ENCODE measurements at places on chromosomes 1 and 21.

DNA sequence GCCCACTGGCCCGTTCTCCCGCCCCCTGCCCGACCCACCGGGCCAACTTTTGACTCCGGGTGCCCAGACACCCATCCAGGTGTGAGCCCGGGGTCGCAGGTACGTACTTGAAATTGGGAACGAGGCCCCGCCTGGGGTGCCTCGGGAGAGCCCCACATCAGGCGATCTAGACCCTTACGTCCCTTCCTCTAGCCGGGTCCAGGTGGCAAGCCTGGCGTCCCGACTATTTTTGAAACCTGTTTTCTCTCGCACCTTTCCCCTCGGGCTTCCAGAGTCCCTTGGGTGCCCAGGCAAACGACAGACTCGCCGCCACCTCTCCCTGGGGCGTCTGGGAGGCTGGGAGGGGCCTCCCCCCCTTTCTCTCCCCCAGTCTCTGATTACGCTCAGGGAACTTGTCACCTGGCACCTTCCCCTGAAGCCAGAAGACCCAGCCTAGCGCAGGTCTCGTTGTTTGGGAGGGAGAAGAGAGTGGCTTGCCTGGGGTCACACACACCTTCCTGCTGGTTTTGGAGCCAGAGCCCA lies 898 bp downstream of the LDLRAP1 start:
- DNase-seq: no peak

DNA sequence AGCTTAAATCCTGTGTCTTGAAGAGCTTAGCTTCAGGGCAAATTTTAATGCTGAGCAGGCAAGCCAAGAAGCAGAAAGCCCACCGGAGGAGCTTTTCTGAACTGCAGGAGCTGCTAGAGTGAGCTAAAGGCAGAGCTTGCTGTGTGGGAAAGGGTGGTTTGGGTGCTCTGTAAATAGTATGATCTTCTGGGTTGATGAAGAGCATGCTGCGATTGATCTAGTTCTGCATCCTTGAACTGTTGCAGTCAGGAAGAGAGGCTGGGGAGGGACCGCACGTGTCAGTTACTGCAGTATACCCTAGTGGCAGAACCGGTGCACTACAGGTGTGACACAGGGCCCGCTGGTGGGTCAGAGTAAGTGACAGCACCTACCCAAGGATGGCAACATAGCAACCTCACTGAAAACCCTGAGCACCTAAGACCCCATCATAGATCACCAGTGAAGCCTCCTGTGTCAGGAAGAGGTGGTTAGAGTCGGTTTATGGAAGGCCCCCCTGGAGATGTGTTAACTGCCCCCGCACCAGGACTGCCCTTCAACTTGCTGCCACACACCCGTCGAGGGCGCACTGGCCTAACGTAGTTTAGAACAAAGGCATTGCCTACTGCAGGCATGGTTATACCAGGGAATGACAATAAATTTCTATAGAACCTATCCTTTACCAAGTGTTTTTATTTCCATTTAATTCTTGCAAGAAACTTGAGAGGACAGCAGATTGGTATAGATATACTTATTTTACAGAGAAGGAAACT lies 146.0 kb upstream of the KIAA0040 start:
- peak; percentile 40 for DNase-seq

DNA sequence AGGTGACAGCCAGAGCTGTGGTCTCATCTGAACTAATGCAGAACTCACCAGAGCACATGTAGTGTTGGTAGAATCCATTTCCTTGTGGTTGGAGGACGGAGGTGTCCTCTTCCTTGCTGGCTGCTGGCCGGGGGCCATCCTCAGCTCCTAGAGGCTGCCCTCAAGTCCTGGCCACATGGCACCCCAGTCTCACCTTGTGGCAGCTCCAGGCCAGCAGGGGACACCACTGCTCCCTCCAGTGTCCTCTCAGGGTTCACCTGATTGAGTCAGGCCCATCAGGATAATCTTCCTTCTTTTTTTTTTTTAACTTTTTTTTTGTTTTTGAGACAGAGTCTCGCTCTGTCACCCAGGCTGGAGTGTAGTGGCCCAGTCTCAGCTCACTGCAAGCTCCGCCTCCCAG lies 2.9 kb downstream of the KCNE1 start:
- no peak for DNase-seq

DNA sequence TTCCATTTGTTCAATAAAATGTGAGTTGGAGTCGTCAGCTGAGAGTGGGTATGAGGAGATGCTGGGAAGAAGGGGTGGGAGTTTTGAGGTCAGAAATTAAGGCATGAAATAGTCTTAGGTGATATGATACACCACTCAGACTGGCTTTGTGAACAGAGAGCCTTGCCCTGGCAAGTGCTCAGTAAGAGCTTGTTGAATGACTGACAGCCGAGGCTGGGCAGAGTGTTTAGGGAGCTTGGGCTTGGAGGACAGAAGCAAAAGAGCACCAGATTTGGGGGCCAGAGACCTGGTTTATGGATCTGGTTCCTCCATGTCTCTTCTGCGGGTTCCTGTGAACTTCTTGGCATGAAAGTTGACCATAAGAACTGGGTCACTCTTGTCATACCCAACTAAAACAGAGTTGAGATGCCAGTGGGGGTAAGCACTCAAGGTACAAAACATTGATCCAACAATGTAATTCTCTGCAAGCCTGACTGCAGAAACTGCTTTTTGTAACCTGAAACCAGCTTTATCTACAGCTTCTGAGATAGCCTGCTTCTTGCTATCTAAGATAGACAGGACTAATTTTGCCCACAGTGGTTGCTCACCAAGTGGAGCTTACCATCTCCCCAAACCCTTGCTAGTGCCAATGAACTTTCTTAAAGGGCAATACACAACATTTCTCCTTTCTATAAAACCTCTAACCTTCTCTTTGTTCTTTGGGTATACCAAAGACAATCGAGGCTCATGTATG lies 126.4 kb downstream of the TENT5C start:
- DNase-seq: no peak

- DNase-seq: no peak
Observed at GRCh38 chr1:11541236-11541635, 62.3 kb downstream of the DISP3 start.

Measured in T-helper 1 cell (primary cell).